EL (cell line): ENCODE measurements at places on chromosomes 3 and 15.
A peak's percentile ranks its signal among the peaks of the same experiment; 100 is the strongest.

- no peak for DNase-seq
These were observed 44.7 kb downstream of the MYO1E start for GRCh38 chr15:59327942-59328341.

DNA sequence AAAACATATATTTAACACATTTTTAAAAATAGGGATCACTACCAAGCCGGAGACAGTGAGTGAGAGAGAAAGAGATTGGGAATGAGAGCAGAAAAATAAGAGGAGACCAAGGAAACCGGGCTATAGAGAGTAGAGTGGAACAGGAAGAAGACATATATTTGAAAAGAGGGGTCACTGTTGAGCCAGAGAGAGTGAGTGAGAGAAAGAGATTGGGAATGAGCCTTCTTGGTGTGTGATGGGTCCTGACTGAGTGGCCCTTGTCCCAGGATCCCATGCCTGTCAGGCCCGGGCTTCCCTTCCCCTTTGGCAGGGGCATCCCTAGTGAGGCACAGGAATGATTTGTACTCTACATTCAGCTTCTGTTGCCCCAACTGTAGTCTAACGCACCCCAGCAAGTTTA lies 646.6 kb downstream of the NTRK3 start:
- DNase-seq, result no peak

DNA sequence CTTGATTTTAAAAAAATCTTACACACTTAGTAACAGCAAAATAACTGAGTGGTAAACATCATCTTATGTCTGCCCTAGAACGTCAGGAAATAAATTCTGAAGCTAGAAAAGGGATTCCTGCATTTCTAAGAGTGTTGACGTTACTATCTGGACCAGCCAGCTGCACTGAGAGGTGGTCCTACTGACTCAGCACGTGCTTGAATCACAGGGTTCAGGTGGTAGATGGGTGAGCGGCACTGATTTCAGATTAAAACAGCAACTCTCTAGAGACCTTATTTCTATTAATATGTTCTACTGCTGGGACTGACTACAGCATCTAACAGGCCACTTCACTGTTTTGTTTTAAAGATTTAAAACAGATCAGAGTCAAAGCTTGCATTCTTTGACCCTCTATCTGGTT lies 377.2 kb downstream of the GABRB3 start:
- no peak for DNase-seq

- DNase-seq, result no peak
These were observed 66.7 kb downstream of the BOC start for GRCh38 chr3:113277941-113278598.

DNA sequence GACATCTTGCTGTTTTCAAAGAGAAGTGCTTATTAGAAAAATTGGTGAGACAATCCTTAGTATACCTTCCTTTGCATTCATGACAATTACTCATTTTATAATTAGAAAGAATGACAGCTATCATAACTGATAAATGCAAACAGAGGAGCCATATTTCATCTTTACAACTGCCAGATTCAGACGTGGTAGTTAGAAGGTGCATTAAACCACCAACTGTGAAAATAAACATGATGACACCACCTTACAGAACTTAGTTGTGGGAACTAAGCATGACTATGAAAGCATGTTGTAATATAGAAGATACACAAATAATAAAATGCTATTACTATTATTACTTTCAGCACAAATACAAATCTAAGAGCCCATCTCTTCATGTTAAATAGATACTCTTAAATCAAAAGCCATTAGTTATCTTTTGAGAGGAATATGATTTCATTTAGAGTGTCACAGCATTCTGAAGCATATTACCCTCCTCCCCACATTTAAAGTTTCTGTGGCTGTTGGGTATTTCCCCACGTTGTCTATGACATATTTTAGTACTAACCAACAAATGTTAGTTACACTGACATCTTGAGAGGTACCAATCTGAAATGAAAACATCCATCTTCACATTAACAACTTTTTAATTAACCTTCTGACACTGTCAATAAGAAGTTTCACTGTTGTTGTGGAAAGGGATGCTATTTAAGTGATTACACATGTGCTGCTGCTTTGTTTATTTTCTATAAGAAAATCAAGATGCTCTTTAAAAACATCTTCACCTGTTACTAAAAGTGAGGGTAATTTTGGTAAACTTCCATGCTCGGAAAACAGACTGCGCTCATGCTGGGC lies 163.8 kb downstream of the LSAMP start:
- no peak for DNase-seq

- DNase-seq, result no peak
These were observed 90.5 kb upstream of the IL12A start for GRCh38 chr3:159898147-159898546.

- no peak for DNase-seq
These were observed 22.6 kb upstream of the SLC7A14 start for GRCh38 chr3:170608475-170608874.

DNA sequence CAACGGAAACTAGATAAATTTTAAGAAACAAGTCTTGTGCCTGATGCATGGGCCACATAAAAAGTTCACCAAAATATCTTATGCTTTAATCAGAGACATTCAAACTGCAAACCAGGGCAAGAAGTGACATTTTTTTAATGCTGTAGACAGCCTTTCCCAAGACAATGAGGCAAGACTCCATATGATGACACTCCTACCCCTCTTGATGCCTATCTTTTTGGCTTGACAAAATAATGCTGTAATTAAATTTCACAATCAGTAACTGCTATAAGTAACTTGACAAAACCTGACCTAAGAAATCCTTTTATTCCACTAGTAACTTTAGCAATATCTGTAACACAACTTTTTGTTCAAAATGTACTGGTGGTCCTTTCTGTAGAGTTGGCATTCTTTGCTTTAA lies 48.7 kb downstream of the ECT2 start:
- no peak for DNase-seq

GRCh38 chr3:190886945-190887344 lies 24.5 kb upstream of the GMNC start:
- no peak for DNase-seq

DNA sequence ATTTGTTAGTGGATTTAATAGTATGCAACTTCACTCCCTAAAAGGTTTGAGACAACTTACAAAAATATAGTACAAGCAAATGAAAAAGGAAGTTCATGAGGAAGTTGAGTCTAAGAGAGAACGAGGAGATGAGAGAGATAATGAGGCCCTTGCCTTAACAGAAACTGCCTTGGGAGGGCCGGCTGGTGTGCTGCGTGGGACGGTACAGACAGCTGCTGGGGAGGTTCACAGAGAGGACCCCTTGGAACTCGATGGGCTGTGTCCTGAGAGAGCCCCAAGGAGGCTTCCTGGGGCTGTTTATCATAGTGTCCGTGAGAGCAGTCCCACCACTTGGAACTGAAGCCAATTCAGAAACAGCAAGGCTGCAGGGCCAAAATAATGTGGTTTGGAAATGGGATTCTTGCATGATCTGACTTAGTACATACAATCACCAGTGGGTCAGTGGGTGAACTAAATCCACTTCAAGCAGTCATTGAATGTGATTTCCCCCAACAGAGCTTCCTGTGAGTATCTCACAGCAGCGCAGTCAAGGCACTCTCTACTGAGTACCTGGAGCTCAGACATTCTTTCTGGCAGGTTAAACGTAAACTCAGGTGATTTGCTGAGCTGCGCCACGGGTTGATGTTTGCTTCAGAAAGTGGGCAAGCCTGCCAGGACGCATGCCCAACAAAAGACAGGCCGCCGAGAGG lies 90.8 kb downstream of the CRTC3 start:
- no peak for DNase-seq

DNA sequence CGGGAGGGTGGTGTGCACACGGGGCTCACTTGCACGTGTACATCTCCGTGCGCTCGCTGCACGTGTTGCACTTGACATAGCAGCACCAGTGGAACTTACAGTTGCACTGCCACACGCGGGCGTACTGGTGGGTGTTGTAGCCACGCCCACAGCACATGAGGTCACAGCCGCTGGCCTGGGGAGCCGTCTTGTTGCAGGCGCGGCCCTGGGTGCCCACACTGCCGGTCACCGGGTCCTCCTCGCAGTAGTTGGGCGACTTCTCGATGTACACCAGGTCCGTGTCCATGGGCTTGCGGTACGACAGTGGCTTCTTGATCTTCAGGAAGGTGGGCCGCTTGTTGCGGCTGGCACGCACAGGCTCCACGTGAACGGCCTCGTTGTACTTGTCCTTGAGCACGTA lies 61.0 kb downstream of the WNT7A start:
- no peak for DNase-seq

GRCh38 chr3:43736558-43737440 lies 46.1 kb downstream of the ABHD5 start:
- DNase-seq, result peak; percentile 52

- no peak for DNase-seq
These were observed 337.2 kb downstream of the SATB1 start for GRCh38 chr3:18087988-18088387.

GRCh38 chr3:146503461-146504202 lies 34.3 kb upstream of the PLSCR2 start:
- peak; percentile 89 for DNase-seq

GRCh38 chr3:136860541-136860940 lies 1.5 kb upstream of the NCK1 start:
- DNase-seq, result peak; percentile 14

GRCh38 chr3:40308725-40309417 lies 636 bp upstream of the EIF1B start:
- no peak for DNase-seq

DNA sequence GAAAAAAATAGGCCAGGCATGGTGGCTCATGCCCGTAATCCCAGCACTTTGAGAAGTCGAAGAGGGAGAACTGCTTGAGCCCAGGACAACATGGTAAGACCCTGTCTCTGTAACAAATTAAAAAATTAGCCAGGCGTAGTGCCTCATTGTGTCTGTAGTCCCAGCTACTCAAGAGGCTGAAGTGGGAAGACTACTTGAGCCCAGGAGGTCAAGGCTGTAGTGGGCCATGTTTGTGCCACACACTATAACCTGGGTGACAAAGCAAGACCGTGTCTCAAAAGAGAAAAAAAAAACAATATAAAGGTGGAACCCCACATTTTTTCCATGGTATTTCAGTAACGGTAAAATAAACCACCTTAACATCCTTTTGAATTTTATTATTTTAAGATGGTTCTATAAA lies 69.9 kb downstream of the DENND4A start:
- DNase-seq, result no peak

GRCh38 chr3:189474944-189475343 lies 156.2 kb upstream of the TP63 start:
- DNase-seq, result no peak
